ENCODE measurements at places on chromosomes 3 and 15.
A peak's percentile ranks its signal among the peaks of the same experiment; 100 is the strongest.

DNA sequence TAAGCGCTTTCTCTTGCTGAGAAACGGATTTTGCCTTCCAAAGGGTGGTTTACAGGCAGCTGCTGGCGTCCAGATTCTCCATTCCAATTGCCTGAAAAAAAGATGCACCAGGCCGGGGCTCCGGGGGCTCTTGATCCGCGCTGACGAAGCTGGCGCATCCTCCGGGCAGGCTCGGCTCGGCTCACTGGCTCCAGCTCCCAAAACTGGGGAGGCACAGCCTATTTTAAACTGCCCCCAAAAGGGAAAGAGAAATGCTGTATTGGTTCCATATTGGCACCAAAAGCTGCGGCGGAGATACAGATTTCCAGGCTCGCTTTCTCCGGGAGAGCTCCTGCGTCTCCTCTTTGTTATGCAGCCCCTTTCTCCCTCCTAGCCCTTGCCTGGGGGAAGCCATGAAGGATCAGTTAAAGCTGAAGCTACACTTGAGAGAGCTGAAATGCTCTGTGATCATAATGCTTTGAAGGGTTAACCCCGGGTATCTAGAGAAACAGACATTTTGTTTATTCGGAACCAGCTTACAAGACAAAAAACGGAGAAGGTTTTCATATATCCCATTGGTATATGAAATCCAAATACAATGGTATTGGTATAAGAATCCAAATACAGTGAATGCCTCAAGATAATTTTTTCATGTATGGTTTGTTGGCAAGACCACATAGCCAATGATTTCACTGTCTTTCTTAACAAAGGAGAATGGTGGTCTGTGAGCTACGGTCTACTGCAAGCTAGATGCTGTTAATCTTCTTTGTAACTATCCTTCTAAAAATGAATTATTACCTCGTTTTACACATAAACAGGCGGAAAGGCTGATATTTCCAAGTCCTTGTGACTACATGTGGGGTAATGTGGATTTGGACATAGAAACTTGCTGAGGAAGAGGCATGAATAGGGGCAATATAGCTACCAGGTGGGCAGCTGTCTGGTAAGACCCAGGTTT, 693 bp downstream of the CD200 start:
- DNase-seq: no peak

DNA sequence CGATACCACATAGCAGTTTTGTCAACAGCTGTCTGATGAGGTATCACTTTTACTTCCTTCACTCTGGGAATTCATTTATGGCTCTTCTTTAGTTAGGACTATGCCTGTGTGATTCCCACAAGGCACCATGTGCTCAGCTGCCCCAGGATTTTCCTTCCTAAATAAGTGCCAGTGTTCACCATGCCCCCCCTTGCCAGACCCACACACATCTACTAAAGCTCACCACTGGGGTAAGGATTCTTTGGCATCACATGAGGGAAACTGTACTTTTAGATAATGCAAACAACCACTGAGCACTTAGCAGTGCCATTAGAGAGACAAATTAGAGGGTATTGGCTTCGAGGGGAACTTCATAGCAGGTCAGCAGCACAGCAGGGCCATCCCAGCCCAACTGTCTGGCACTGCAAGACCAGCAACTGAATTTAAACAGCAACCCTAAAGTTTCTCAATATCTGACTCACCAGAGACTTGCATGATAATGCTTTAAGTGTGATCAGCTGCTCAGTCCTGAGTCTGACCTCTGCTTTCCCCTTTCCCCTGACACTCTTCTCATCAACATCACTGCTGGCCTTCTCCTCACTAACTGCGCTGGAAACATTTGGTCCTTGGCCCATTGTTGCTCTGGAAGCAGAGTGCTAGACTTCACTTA, 114.3 kb downstream of the STAC start:
- DNase-seq: no peak

- no peak for DNase-seq
Observed at GRCh38 chr3:187064210-187065115, 74.8 kb downstream of the RPL39L start.

GRCh38 chr3:172142051-172142863, 102.9 kb downstream of the FNDC3B start:
- no peak for DNase-seq

GRCh38 chr3:14125193-14126016, 553 bp downstream of the TMEM43 start:
- DNase-seq: peak; percentile 38

DNA sequence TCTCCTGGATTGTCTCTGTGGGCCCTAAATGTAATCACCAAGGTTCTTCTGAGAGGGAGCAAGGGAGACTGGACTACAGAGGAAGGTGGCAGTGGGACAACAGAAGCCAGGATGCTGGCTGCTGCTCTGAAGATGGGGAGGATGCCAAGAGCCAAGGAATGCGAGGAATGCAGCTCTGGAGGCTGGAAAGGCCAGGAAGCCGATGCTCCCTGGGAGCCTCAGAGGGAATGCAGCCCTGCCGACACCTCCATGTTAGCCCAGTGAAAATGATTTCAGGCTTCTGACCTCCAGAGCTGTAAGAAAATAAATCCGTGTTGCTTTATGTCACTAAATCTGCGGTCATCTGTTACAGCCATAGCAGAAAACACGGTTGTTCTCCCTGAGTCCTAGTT, 44.1 kb downstream of the UMPS start:
- DNase-seq: no peak

Measured in activated gamma-delta T cell treated with anti-CD3 and anti-CD28 coated beads, Interleukin-2, amount 50 U/mL, for 16 hours (primary cell).